ENCODE measurements at places on chromosomes 5 and 9.

GRCh38 chr9:101269591-101270283 is 115.1 kb downstream of the BAAT start:
- DNase-seq: no peak

- DNase-seq: no peak
These were observed 172.6 kb upstream of the RAI14 start for GRCh38 chr5:34483442-34484033.

- DNase-seq: no peak
These were observed 380.5 kb downstream of the RASEF start for GRCh38 chr9:82682431-82682830.

DNA sequence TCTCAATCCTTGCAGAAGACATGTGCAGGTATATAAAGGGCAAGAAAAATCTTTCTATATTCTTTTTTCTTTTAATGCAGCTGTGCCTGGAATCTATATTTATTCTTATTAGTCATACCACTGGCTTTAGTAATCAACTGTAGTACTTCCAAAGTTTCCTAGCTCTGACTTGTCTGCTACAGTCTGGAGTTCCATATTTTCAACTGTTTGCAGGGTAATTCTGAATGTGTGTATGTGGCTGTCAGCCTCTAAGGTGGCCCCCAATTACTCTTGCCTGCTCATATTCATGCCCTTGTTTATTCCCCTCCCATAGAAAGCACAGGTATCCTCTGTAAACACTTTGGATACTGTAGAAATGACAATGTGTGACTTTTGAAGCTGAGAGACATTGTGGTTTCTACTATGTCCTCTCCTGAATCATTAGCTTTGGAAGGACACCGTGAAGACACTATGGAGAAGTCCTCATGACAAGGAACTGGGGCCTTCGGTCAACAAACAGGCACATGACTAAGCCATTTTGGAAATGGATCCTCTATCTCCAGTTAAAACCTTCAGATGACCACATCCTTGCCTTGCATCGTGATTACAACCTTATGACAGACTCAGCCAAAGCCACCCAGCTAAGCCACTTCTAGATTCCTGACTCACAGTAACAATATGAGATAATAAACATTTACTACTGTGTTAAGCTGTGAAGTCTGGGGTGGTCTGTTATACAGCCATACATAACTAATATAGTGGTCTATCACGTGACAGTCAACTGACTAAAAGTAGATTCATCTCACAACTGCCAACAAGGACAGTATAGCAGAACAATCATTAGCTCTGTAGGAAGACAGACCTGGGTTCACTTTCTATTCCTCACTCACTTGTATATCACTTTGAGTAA is 49.5 kb upstream of the SUSD1 start:
- no peak for DNase-seq

DNA sequence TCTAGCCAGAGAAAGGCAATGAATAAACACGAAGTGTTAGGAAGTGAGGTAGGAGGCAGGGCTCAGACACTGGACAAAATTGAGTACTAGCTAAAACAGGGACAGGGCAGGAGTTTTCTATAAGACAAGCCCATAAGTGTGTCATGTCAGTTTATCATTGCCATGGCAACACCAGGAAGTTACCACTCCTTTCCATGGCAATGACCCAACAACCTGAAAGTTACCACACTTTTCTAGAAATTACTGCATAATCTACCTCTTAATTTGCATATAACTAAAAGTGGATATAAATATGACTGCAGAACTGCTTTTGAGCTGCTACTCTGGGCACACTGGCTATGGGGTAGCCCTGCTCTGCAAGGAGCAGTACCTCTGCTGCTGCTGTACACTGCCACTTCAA is 442.5 kb upstream of the COX7C start:
- no peak for DNase-seq

DNA sequence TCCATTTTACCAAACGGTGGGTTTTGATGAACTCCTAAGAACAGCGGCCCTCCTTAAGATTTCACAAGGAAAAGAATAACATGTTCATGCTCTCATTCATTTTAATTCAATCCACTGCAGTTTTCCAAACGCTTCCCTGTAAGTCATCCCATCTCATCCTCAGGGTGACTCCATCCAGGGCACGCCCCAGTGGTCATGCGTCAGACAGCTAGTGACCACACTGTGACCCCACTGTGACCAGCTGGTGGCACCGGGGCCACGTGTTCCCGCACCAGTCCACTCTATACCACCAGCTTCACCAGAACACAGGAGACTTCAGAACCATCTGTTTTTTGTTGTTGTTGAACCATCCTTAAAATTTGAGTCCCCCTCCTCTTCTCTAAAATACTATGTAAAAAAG is 14.3 kb downstream of the ATPSCKMT start:
- DNase-seq: no peak

DNA sequence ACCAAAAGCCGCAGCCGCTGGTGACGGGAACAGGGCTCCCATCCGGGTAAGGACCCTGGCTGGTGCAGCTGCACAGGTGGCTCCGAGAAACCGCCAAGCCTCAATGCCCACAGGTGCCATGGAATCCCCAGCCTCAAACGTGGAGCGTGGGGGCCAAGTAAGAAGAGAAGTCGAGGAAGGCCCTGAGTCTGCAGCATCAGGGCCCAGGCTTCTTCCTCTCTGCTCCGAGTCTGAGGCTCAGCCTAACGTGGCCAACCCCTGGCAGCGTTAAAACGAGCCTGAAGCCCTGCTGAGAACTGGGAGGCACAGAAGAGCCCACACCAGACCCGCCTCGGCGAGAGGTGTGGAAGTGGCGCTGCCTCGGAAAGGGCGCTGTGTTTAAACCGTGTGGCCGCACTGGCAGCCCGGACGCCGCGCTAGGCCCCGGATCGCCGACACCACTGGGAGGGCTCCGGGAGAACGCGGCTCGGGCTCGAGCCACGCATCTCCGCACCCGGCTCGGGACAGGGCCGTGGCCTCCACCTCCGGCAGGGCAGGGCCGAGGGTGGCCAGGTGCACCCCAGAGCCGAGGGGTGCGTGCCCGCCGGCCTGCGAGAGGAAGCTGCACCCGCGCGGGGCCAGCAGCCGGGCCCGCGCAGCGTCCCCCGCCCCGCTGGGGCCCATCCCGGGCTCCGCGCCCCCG is 730 bp downstream of the ZMYND19 start:
- peak; percentile 50 for DNase-seq
